ENCODE measurements at places on chromosomes 5 and 9.

DNA sequence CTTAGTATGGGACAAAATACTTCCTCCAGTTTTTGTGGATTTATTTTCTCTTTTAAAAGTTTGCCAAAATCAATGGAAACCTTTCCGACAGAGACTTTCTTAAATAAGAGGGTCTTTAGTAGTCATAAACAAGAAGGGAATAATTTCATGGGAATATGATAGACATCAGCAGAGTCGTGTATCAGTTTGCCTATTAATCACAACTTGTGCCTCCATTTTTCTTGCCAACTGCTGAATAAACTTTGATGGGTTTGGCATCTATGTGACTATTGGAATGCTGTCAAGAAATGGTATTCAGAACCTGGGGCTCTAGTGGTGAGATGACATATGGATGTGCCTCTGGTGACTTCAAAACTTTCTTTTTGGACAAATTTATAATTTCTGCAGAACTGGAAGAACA lies 1668.2 kb downstream of the MAT2B start:
- no peak for DNase-seq

- DNase-seq = peak; percentile 21
Observed at GRCh38 chr5:172005708-172006320, 624 bp downstream of the FBXW11 start.

- DNase-seq = no peak
Observed at GRCh38 chr5:107290780-107291398, 379.8 kb downstream of the EFNA5 start.

- DNase-seq = peak; percentile 58
Observed at GRCh38 chr9:95507464-95508241, 9.1 kb downstream of the PTCH1 start.

DNA sequence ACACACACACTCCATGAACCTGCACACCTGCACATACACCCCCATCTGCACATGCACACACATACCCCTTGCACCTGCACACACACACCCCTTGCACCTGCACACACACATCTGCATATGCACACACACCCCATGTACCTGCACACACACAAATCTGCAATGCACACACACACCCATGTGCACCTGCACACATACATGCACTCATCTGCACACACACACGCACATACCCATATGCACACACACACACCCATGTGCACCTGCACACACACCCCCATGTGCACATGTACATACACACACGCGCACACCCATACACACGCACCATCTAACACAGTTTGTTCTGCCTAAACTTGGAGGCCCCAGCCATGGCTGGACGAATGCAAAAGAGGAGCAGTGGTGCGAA lies 115.9 kb upstream of the SARDH start:
- DNase-seq = no peak

GRCh38 chr5:110973510-110973909 lies 98.0 kb upstream of the TSLP start:
- DNase-seq = no peak

DNA sequence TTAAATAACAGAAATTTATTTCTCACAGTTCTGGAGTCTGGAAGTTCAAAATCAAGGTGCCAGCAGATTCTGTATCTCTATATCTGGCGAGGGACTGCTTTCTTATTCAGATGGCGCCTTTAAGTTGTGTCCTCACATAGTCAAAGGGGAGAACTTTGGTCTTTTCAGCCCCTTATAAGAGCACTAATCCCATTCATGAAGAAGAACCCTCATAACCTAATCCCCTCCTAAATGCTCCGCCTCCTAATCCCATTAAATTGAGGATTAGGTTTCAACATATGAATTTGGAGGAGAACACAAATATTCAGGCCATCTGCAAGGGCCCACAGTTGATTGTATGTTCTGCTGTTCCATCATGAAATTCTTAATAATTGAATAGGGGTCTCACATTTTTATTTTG lies 10.8 kb upstream of the CCDC152 start:
- DNase-seq = no peak

GRCh38 chr9:84239343-84239742 lies 101.2 kb downstream of the SLC28A3 start:
- DNase-seq = no peak

- DNase-seq = no peak
Observed at GRCh38 chr9:4308482-4308881, 8.6 kb upstream of the GLIS3 start.

DNA sequence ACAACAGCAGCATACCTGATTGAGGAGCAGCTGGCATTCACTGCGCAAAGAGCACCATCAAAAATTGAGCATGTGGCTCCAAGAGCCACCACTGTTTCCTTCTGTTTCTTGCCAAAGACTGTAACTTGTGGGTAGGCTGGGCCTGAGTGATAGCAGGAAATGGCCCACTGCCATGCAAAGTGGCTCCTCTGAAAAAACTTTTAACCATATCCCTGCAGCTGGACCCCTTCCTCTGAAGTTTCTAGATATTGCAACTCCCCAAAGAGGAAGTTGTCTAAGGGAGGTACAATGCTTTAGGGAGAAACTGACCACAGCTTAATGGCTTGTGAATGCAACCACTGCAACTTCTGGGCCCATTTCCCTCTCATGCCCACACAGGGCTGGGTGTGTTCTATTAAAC lies 355.4 kb upstream of the PDE4D start:
- no peak for DNase-seq

GRCh38 chr5:154015071-154015693 lies 23.5 kb downstream of the FAM114A2 start:
- no peak for DNase-seq

DNA sequence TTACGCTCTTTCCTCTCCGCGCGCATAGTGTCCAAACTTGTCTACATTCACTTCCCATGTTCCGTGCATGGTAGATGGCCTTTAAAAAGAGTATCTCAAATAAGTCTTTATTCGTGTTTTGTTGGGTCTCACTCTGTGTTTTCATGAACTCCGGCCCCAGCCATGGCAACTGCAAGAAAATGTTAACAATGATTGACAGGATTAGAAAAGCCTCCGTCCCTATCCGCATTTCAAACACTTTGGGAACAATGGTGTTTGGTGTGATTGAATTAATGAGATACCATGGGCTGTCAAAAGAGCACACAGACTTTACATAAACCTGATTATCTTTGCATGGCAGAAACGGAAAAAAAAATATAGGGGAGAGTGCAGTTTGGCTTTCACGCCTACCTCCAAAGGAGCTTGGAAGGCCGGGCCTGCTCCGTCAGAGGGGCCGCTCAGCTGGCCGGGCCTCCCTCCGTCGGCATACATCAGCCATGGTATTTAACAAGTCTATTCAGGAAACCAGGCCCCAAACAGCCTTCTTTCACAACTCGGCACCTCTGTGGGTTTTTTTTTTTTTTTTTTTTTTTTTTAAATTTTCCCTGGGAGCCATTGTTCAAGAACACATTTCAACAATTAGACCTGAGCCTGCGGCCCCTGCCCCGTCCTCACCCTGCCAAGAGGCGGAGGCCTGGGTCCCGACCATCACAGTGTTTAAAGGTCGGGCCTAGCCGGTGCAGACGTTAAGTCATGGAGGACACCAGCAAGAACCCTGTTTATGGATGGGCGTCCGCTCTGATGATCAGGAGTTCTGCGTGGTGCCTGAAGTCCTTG lies 323.8 kb upstream of the IRX4 start:
- DNase-seq = no peak

DNA sequence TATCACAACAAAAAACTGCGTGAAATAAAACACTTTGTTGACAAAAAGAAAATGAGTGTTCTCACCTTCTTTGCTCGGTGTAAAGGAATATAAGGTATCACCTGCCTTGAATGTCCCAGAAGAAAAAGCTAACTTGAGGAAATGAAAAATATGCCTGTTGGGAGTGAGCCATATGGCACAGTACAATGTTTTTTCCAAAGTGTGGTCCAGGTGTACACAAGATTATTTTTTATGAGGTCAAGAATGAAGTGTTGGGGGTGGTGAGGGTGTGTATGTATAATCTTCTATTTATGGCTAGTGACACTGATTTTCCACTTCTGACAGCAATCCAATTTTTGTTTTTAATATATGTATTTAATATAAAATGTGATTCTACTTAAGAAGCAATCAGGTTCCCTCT lies 134.4 kb downstream of the RFX3 start:
- DNase-seq = no peak

- no peak for DNase-seq
Observed at GRCh38 chr9:4936823-4937222, 48.2 kb upstream of the JAK2 start.

- DNase-seq = no peak
Observed at GRCh38 chr5:136031711-136032110, 2.9 kb downstream of the TGFBI start.

DNA sequence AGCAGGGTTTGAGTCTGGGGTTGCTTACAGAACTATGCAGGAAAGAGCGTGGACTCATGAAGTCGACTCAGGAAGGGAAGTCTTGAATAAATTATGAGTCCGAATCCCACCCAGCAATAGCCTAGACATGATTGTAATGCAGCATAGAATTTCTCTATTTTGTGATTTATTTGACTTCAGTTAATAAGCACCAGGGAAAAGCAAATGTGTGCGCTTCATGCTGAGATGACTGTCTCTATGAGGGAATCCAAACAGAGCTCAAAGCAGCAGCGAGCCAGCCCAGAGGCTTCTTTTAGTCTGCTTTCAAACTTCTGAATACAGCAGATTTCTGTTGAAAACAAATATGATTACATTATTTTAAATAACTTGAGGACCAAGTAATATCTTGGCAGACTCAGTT lies 188.0 kb downstream of the SEMA6A start:
- DNase-seq = no peak

DNA sequence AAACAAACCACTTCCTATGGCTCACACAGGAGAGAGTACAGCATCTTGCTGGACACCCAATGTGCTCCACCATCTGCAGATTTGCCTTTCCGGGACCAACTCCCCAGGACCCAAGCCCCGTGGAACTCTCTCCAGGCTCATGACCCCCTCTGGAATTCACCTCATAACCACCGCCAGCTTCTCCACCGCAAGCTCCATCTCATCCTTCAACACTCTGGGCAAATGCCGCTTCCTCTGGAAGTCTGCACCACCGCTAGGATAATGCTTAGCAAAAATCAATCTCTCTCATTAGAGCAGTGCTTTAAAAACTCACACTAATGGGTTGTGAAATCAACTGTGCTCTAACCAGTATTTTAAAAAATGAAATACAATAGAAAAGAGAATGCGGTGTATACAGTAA lies 150.0 kb downstream of the COL23A1 start:
- DNase-seq = no peak

GRCh38 chr5:136094189-136094912 lies 38.3 kb upstream of the SMAD5 start:
- peak; percentile 45 for DNase-seq

GRCh38 chr5:84248013-84248412 lies 136.7 kb downstream of the EDIL3 start:
- no peak for DNase-seq

DNA sequence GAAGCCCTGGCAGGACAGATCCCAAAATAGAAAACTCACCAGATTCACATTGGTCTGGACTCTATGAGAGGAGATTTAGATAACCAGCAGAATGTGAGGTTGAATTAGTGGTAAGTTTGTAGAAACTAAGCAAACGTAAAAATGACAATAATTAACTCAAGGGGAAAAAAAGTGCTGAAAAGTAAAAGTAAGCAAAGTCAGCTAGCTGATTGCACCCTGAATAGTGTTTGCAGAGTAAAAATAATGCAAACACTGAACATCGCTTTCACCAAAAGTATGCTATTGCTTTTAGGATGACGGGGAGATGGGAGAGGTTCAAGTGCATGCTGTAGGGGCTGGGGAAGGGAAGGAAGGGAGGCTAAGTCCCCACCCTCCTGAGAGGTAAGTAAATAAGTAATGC lies 92.5 kb upstream of the RARS1 start:
- DNase-seq = no peak

GRCh38 chr5:9456435-9457042 lies 89.3 kb downstream of the SEMA5A start:
- DNase-seq = no peak

DNA sequence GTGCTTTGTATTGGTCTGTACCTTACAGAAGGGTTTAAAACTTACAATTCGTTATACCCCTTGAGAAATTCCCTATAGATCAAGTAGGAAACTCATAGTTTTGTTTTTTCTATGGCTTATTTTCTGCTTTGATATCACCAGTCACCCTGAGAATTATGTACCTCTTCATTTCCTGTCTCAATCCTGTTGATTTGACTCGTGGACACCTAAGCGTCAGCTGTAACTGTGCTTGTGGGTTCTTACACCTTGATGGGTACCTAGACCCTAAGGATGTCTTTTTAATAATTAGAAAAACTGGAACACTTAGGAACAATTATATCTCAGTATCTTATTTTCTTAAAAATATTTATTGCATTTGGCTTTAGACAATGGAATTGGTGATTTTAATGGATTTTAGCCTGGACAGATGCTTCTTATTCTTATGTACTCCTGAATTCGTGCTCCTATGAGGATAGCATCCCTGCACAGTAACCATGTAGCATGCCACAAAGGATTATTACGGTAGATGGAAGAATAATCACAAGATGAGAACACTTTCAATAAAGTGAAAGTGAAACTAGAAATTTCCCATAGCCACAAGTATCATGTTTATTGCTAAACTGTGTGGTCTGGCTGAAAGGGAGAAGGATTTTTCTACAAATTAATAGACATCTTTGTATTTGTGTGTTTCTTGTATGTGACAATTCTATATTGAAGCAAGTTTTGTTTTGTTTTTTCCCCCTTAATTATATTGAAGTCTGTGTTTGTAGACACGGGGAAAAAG lies 1920.3 kb upstream of the WWC1 start:
- no peak for DNase-seq

GRCh38 chr5:509611-510185 lies 14.6 kb downstream of the SLC9A3 start:
- no peak for DNase-seq

DNA sequence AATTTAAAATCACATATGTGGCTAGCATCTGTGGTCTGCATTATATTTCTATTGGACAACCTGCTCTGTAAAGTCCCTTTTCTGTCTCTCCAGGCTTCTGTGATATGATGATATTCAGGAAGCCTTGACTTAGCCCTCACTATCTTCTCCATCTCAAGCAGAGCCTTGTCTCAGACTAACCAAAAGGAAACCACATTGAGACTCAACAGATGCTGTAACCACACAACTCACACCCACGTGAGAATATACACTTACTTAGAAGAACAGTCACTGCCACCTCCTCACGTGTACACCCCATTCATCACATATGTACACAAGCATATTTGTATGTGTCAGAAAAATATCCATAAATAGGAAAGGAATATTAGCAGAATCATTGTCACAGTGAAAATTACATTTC lies 33.6 kb downstream of the HTR4 start:
- no peak for DNase-seq

DNA sequence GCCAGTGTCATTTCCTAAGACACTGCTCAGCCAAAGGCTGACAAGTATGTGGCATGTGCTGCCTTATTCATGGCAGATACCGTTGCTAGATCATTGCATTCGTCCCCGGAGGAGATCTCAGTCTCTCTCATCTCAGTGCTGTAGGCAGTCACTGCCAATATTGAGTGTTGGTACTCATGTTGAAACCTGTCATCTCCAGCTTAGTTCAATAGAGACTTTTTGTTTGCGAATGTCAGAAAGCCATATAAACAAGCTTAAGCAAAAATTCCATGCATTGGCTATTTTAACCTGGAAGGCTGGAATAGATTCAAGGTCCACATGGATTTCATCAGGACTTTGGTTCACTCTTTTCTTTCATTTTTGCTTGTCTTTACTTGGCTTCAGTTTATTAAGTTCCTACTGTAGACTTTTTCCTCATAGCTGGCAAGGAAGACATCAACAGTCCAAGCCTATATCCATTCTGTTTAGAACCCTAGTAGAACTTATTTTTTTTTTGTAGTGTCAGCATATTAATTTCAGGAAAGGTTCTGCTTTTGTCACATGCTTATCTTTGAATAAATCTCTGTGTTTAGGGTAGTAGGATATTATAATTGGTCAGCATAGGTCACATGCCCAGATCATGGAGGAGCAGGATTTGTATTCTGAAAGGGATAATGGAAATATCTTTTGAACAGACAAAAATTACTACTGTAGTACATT lies 66.8 kb downstream of the FCHO2 start:
- no peak for DNase-seq
